ENCODE measurements at places on chromosomes 7 and 10.
A peak's percentile ranks its signal among the peaks of the same experiment; 100 is the strongest.

DNA sequence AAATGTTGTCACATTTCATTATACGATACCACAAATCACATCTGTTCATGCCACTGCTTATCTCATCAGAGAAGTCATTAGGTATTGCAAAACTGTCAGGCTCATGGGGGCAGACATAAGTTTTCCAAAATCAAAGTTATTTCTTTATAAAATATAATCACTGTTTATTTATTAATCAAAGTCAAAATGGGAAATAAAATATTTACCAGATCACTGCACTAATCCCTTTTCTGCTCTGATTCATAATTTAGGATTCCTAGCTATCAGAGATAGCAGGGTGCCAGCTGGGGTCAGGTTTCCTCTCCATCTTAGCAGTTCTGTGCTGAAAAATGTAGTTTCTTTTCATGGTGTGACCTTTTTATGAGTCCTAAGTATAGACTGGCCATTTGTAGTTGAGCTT, 117.7 kb upstream of the LANCL2 start:
- DNase-seq = no peak

- no peak for DNase-seq
Measured at GRCh38 chr7:120806669-120807068, 51.3 kb downstream of the TSPAN12 start.

DNA sequence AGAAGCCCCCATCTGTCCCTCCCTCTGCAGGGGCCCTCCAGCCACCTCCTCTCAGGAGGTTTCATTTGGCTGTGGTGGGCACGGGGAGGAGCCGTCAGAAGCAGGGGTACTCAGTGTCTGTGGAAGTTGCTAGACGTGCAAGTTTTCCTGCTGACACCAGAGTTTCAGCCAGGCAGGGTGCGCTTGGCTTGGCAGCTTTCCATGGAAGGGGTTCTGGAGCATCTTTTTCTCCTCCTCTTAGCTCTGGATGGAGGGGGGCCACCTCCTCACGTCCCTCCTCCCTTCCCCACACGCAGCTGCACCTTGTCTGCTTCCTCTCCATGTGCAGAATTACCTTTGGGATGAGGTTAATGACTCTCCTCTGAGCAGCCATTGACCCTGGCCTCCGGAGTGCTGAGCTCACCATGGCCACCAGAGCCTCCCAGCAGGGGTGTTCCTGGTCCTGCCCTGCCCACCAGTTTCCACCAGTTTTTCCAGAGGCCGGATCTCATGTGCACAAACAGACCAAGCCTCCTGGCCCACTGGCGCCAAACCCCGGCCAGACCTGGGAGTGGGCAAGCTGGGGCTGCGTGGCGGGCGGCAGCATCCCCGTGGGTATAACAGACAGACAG, 579.8 kb upstream of the FOXK1 start:
- no peak for DNase-seq

DNA sequence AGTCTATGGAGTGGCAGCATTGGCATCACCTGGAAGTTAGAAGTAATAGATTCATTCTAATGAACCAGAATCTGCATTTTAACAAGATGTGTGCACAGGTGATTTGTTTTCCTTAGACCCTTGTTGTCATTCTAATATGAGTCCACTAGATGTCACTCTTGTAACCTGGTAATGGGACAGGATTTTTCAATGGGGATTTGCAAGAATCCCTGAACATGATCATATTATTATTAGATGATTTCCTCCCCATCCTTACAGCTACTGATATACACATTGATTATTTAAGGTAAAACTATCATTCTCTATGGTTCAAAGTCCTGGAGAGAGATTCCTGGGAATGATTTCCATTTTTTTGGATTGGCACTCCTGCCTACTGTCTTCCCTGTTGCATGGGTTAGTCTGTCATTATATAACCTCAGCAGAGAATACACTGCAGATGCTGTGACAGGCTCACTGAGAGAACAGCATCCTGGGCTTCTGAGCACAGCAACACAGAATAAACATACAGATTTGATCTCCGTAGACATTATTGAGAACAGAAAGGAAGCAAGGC, 194.9 kb downstream of the SUGCT start:
- DNase-seq = no peak

GRCh38 chr7:48734695-48735406, 189.5 kb upstream of the CDC14C start:
- no peak for DNase-seq

GRCh38 chr7:13603661-13604060, 385.8 kb downstream of the ETV1 start:
- DNase-seq = no peak

DNA sequence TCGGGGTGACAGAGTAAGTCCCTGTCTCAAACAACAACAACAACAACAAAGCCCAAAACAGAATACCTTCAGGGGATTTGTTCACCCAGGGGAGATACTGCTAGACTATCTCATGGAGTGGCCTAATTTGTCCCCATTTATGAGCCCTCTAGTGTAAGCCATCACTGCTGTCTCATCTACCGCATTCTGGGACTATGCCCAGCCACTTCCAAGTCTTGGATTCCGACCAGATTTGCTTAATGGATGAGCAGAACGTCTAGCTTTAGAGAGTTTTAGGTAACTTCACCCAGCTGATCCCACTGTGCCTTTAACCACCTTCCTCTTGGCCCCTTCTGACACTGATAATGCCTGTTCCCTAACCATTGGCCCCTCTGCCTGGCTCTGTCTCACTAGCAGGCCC, 47.1 kb downstream of the PAPSS2 start:
- DNase-seq = no peak

DNA sequence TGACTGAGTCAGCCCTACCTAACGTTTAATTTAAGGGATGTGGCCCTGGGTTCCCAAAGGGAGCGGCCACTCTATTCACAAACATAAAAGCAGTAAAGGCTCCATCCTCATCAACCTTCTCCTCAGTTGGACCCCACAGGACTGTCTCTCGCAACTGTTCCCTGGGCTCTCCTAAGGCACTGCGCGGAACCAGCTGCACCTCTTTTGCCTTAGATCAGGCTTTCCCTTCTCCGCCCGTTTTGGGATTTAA, 689 bp upstream of the GTPBP4 start:
- DNase-seq = no peak

GRCh38 chr7:36911788-36912187, 187.5 kb upstream of the AOAH start:
- no peak for DNase-seq

DNA sequence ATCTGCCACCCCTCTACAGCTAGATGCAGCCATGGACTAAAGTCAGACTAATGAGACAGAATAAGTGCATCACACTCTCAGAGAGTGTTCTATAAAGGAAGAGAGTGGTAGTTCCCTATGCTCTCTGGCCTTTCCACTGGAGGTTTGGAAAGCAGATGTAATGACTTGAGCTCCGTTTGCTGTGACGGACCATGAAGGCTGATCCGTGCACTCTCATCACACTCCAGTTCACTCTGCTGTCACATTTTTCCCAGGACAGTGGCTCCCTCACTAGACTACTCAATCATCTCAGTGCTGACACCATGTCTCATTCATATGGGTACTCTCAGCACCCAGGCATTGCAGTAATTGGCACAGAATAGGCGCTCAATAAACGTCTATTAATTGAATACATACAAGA, 20.4 kb downstream of the TRDMT1 start:
- DNase-seq = no peak

DNA sequence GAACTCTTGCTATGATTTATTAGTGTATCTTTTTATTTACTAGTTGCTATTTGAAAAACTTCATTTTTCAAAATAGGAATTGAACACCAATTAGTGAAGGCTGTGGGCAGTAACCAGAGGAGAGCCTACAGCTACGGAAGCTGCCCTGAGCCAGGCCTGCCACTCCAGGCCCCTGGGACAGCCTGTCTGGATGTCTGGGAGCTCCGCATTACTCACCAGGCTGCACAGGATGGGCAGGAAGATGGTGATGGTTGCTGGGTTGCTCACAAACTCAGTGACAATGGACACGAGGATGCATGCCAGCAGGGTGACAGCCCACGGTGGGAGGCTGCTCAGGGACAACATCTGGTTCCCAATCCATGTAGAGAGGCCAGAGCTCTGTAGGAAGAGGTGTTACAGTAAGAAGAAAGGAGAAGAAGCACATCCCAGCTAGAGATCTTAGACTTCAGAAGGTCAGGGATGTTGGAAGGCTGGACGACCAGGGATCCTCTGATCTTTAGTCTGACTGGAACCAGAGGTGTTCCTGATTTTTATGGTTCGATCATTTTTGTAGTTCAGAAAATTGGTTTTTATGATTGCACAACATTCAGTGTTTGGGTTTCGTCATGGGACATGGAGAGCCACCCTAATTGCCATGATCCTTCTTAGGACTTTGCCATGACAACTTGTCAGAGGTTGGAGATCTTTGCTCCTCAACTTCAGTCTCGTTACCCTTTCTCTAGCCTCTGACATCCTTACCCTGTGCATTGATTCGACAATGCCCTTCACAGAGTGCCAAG, 23.2 kb downstream of the STMP1 start:
- DNase-seq = no peak

DNA sequence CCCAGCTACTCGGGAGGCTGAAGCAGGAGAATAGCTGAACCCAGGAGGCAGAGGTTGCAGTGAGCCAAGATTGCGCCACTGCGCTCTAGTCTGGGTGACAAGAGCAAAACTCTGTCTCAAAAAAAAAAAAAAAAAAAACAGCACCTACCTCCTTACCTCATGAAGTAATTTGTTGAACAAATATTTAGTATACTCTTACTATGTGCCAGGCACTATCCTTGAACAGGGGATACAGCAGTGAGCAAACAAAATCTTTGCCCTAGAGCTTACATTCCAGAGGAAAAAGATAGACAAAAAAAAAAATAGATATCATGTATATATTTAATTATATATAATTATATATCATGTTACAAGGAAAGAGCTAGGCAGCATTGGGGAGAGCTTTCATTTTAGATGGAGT, 36.4 kb upstream of the HERPUD2 start:
- no peak for DNase-seq

GRCh38 chr10:63219749-63220148, 86.6 kb downstream of the NRBF2 start:
- DNase-seq = no peak

- no peak for DNase-seq
Measured at GRCh38 chr10:133124357-133125211, 35.4 kb upstream of the KNDC1 start.

- no peak for DNase-seq
Measured at GRCh38 chr10:61608255-61609033, 54.3 kb upstream of the CABCOCO1 start.

GRCh38 chr7:39589323-39590111, 23.3 kb downstream of the YAE1 start:
- DNase-seq = peak; percentile 77

DNA sequence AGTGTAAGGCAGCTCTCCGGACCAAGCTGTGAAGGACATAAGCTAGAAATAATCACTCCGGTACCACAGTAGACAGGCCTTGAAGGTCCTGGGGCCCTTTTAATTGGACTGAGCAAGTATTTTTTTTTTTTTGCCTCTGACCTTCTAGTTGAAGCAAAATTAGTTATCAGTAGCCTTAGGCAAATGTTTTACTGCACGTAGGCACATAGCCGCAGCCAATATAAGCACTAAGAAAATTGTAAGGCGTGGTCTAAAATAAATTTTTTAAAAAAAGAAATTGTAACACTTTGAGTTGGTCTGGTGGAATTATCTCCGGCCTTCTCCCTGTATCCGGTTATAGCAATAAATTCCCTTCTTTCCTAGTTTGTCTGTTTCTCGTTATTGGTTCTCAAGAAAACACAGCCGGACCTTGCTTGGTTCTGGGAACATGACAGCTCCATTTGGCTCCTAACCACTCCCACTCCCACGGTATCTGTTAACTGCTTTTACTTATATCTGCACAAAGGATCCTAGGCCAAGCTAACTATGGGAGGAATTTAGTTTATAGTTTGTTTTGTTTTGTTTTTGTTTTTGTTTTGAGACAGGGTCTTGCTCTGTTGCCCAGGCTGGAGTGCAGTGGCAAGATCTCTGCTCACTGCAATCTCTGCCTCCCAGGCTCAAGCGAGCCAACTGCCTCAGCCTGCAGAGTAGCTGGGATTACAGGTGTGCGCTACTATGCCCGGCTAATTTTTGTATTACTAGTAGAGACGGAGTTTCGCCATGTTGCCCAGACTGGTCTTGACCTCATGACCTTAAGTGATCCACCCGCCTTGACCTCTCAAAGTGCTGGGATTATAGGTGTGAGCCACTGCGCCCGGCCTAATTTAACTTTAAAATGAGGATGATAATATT, 124.4 kb upstream of the KIF5B start:
- no peak for DNase-seq

DNA sequence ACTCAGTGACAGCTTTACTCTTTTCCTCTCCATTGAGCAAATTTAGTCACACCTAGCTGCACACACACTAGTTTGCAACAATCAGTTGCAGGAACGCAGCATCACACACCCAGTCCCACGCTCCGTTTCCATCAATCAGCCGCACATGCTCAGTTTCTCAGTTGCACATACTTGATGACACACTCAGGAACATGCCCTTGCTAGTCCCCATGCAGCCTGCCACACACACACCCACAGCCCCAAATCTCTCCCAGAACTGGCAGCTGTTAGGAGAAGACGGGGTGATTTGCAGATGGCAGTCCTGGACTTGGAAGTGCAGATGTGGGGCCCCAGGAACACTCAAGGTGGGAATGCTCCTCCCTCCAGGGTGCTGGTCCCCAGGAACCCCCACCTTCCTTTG, 7.7 kb downstream of the LBX1 start:
- DNase-seq = no peak

DNA sequence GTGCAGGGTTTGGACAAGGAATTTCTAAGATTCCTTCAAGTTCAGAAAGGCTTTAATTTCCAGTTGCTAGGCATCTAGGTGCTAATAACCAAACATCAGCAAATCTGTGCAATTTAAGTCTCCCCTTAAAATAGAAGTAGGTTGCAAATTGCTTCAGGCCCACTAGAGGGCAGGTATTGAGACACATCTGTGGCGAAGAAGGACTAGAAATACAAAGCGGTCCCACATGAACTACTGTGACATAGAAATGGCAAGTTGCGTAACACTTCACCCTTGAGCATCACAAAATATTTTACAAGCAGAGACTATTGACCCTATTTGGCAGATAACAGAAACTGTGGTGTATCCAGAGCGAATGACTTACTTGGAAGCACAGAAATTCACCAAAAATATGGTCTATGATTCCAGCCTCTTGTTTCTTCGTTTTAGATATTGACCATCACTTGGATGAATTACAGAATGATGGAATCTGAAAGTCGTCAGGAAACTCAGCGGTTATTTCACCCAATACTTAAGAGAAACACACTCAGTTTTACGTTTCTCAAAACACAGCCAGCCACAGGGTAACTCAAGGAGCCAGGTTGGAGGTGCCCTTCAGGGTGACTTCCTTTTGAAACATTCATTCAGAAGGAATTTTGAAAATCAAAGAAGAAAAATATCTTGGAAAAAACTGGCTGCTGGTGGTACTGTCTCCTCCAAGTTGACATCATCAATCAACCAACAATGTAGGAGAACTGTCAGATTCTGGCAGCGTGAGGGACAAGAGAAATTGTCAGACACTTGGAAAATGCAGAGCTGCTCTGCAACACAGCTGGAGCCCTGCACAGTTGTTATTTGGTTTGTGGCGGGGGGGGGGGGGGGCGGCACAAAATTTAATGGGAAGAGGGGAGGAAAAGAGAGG, 256.3 kb upstream of the MINDY3 start:
- DNase-seq = no peak

DNA sequence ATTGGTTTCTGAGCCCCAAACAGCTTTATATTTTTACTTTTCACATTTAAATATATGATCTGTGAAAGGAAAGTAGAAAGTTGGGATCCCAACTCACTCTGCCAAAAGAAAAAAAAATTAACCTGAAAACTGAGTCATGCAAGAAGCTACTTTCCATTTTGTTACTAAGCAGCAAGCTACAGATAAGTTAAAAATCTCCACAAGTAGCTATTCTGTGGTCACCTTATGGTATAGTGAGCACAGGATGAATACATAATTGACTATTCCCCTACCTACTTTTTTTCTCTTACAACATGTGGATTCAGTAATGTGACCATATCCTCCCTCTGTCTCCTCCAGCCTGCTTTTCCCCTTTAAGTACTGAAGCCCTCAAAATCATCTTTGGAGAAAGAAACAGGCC, 30.3 kb upstream of the CREB3L2 start:
- DNase-seq = no peak

Data from stimulated activated effector memory CD8-positive, alpha-beta T cell treated with anti-CD3 and anti-CD28 coated beads, Interleukin-12 subunit alpha, Interleukin-12 subunit beta, amount 100 ng/mL, for 72 hours (primary cell).